ENCODE measurements at places on chromosomes 2 and 18.

DNA sequence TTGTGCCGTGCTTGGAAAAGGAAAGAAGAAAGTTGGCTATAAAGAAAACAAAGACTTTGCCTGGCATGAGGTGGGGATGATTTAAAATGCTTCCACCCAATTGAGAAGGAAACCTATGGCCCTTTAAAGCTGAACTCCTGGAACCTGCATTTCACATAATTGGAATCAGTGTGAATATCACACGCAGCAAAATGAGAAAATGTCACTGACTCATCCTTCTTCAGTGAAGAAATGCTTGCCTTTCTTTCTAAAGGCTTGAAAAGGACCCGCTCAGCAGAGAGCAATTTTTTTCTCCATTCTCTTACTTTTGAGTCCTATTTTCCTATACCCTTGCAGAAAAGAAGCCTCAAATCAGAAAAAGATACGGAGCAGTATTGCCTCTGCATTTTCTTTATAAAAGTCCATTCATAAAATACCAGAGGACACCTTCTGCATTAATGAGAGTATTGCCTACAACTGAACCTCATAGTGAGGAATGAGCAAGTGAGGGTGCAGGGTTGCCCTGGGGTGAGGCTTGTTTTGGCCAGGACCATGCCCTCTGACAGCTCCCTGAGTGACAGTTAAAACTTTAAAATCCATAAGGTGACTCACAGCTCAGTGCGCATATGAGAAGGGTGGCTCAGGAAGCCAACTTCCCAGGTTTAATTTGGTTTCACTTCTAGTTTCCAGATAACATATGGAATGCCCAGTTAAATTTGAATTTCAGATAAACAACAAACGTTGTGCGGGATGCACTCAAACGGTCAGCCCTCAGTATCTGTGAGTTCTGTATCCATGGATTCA is 191.9 kb upstream of the GYPC start:
- DNase-seq: no peak

- no peak for DNase-seq
These were observed 30.6 kb downstream of the SCN3A start for GRCh38 chr2:165173215-165173614.

DNA sequence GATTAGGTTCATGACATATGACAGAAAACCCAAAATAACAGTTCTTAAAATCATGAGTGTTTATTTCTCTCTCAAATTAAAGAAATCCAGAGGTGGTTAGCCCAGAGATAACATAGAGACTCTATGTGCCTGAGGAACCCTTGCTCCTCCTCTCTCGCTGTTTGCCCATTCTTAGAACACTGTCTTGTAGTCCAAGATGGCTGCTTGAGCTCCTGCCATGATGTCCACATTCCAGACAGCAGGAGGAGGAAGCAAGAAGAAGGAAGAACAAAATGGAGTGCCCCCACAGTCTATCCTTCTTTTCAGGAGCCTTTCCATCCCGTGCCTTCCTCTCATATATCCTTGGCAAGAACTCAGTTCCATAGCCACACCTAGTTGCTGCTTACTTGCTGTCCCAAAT is 13.9 kb upstream of the ST8SIA5 start:
- DNase-seq: no peak

DNA sequence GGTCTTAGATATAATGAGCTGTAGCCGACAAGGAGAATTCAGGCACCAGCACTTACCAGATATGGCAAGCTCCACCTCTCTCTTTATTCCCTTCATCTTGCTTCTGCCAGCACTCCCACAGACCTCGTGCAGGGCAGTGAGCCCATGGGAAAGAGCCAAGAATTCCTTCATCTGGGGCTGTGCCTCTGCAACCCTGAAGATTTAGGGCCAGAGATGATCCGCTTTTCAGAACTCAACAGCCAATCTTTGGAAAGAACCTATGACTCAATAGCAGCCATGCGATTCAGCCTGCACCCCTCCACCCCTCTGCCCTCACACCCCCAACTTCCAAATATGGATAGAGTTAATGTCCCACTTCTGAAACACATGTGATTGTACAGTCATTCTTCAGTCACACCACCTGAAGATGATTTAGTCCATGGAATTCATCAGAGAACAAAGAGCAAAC is 533.7 kb upstream of the TNP1 start:
- peak; percentile 45 for DNase-seq

DNA sequence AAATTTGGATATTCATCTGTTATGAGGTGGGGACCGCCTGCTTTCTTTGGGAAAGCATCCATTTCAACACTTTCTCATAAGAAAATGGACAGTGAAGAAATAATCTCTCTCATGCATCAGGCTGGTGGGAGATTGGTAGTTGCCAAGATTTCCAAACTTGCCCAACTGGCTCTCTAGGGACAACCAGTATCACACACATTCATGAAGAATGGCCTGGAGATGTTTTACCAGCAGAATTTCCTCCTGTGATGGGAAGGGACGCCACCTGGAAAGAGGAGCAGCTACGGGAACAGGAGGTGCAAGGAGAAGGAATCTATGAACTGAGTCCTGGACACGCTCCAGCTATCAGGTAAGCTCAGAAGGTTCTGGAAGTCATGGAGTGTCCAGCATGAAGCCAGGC is 39.4 kb downstream of the LIPG start:
- no peak for DNase-seq
